ENCODE measurements at places on chromosomes 5 and 9. TPM values are rescaled to one million over a fixed set of nuclear protein-coding genes. Genes with fewer than 3 reads are reported as not detected.

GRCh38 chr9:88478246-88478645 is 56.7 kb upstream of the NXNL2 start:
- DNase-seq: no peak

DNA sequence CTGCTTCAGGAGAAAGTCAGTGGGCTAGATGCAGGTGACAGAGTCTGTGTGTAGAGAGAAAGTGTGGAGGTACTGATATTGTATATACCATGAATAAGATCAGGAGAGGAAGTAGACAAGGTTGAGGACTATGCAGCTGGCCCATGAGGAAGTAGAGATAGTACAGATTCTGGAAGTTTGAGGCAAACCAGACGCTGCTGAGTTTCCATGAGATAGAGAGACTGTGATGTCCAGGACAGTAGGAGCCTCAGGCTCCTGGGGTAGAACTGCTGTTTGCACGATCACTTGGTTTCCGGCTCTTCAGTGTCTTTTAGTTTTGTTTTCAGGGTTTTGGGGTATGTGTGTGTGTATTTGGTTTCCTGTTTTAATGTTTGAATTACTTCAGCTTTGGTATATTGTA is 13.6 kb downstream of the OTULINL start:
- DNase-seq: no peak

The PDE6A gene
- total RNA-seq: not detected

The FAM221B gene
- not detected for total RNA-seq

DNA sequence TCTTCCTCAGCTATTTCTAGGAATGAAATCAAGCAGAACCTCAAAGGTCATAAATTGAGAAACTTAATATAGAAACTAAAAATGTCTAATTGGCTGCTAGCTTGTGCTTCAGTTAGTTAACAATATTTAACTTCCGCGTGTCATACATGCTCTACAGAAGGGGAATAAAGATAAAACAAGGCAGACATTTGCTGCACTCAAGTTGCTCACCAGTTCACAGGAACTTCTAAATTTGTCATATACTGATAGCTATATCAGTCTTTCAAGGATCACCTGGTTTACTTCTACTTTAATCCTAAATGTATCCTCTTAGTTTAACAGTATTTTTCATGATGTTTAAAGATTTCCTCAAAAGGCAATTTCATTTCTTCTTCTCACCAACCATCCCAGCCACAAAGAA is 8.4 kb downstream of the CCNH start:
- DNase-seq: no peak

The PRLR gene
- 0.12 TPM for total RNA-seq

DNA sequence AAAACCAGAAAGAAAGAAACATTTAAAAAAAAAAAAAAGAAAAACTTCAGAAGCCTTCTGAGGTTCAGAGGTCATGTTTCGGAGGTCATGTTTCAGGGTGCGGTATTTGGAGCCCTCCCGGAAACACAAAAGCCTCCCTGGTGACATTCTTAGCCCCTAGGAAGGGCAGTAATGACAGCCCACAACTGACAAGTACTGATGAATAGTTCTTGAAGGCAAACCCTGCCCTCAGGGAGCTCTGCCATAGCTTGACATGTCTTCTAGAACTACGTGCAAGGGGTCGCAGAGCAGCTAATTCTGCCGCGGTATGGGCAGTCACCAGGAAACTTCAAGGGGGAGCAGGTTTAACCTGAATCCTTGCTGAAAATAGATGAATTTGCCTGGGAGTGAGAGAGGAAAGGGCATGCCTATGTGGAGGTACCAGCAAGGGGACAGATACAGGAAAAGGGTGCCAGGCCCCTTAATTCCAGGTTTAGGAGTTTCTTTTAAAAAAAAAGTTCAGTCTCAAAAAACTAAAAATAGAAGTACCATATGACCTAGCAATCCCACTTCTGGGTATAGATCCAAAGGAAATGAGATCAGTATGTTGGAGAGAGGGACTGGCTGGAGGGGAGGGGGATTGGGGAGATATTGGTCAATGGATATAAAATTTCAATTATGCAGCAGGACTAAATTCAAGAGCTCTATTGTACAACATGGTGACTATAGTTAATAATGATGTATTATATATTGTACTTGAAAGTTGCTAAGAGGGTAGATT is 98.4 kb downstream of the C9orf152 start:
- DNase-seq: no peak

- DNase-seq: no peak
These were observed 42.2 kb upstream of the ANKRD33B start for GRCh38 chr5:10521466-10522223.

- no peak for DNase-seq
These were observed 56.6 kb upstream of the MOCS2 start for GRCh38 chr5:53166183-53166495.

Measured in H4 (cell line).